Stimulated activated CD4-positive, alpha-beta T cell treated with anti-CD3 and anti-CD28 coated beads, TNF-alpha, amount 100 ng/mL, for 1 hour (primary cell): ENCODE measurements at places on chromosomes 11 and 22.
A peak's percentile ranks its signal among the peaks of the same experiment; 100 is the strongest.

DNA sequence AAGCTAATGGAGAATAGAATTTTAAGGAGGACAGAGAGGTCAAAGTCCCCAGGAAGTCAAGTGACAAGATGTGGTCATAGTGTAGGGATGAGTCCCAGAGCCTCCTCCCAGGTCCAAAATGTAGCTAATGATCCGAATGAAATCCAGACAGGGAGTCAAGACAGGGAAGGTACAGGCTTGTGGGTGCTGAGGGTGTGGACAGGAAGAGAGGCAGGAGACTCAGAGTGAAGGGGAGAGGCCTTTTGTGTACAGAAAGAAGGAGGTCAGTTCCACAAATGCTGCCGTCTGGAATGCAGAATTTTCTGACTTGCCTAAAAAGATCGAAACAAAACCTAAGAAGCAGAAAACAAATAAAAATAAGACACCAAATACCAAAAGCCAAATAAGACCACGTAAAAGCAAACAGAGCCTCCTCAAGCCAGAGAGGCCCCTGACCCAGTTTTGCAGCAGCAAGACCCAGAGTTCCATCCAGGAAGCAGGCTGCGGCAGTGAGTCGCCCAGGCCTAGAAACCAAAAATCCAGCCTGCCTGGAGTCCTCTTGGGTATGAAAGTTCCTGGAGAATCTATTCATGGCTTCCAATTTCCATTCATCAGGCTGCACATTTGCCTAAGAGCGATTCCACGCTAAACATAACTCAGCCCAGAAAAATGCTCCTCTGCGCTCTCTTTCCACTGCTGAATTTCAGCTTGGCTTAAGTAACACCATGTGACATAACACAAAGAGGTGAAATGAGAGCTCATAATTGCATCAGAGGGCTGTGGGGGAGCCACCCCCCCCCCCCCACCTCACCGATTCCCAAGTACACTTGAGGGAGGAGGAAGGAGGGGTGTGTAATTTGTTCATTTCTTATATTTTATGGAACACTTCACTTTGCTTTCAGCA lies 71.2 kb downstream of the KIRREL3 start:
- no peak for DNase-seq

- DNase-seq: no peak
Observed at GRCh38 chr11:91194546-91194945, 971.7 kb upstream of the CHORDC1 start.

DNA sequence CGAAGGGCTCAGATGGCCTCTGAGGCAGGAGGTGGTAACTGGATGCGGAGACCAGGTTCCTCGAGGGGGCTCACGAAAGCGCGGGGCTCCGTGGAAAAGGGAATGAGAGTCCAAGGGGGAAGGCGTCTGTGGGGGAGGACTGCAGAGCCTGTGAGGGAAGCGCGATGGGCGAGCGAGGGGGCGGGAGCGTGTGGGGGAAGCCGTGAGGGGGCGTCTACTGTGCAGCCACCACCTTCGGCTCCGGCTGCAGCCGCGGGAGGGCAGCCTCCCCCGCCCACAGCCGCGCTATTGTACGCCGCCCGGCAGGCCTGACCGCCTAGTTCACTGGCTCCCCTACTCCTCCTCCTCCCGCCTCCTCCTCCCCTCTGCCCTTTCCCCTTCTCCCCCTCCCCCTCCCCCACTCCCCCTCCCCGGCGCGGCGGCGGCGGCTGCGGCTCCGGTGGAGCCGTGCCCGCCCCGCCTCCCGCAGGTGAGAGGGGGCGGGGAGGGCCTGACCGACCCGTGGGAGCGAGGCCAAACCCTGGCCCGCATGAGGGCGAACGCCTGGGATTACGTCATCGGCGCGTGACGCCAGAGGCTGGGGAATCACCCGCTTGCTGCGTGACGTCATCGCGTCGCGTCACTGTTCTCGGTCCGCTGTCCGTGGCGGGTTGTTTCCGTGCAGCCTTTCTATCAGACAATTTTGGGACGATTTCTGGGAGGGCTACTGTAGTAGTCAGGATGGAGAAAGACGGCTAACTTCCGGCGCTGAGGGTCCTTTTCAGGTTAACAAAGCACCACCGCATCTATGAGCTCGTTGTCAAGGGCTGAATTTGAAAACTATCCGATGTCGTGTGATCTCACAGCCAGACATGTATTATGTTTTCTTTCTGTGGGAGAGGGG lies at the start of gene PAK1:
Gene PAK1 (minus strand): TSS at position 294 of the 883 bp plus-strand sequence. CDS start 81,574 bp downstream, outside the sequence.
- peak; percentile 68 for DNase-seq

GRCh38 chr11:30535818-30536217 lies 50.3 kb downstream of the MPPED2 start:
- DNase-seq: no peak

DNA sequence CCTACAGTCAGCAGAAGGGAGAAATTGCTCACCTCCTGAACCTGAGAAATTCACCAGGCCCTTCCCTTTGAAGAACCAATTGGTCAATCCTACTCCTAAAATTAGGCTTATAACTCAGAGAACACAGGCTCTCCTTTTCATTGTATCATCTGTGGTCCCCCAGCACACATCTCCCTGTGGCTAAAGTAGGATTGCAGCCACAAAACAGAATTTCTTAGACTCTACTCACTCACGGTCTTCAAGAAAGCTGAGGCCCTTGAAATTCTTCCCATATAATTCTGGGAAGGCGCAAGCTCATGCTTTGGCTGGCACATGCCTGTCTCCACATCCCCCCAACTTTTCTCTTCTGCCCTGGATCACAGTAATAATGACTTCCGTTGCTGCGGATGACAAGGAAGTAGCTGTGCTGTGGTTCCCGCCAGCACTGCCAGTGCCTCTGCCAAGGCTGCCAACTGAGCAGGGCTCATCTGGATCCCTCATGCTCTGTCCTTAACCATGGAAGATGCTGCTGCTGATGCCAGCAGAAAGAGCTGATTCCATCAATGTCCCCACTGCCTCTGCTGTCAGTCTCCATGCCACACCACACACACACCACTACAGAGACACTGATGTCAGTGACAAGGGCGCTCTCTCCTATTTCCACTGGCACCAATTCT lies 200.6 kb upstream of the POU2AF2 start:
- DNase-seq: no peak

DNA sequence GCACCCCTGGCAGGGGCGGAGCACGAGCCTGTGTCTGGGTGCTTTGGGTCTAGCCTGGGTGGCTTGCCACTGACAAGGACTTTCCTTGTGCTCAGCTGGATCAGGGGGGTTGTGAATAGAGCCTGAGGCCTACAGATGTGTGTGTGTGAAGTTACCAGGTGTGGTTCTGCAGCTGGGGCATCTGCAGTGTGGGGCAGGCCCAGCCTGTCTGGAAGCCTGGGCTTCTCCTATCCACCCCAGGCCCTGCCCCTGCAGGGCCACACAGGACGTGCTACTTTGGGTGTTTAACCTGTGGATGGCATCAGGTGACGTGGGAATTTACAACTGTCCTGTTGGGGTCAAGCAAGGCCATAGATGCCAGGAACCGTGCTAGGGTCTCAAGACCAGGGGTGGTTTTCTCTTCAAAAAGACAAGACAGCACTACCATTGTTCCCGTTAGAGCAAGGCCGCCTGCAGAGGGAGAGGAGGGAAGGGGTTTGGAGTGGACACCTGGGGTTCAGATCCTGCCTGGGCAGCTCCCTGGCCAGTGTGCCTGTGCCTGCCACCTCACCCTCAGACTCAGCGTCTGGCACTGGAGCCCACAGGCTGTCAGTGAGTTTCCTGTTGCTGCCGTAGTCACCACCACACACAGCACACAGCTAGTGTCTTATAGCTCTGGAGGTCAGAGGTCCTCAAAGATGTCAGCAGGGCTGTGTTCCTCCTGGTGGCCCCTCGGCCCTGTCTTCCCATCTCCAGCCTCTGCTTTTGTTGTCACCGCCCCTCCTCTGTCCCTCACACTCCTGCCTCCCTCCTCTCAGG lies 31.6 kb downstream of the CTTN start:
- DNase-seq: no peak

GRCh38 chr22:47231759-47232158 lies 469.3 kb downstream of the TBC1D22A start:
- DNase-seq: no peak

DNA sequence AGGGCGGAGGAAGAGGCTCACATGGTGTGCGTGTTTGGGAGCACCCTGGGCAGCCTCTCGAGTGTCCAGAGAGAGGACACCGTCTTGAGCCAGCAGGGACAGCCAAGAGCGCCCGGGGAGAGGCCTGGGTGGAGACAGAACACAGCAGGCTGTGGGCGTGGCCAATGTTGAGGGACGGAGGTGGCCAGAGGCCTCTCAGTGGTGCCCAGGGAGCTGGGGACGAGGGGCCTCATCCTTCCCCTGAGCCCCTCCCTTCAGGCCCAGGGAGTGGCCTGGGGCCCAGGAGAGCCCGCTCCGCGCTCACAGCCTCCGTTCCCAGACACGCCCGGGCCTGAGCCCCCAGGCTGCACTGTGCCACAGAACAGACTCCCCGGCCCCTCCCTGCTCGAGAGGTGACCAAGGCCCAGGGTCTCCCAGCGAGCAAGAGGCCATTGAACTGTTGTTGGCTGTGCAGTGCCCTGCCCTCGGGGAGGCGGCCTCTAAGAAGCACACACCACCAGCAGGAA lies 48.4 kb downstream of the CDKN1C start:
- DNase-seq: no peak

DNA sequence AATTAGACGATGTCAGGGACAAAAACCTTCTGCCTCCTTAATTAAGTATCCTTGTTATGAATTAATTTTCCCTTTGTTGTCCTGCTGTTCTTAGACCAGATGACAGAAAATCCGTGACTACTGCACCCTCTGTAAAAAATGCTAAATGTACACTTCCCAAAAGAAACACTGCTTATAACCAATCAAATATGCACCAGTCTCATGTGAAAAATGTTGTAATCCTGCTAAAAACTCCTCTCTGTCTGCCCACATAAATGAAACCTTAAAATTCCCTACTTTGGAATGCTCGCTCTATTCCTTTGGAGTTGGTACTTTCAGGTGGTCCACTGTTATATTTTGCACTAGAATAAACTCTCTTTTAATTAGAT lies 366.8 kb upstream of the CCDC179 start:
- DNase-seq: no peak

GRCh38 chr11:129289350-129290040 lies 86.2 kb upstream of the BARX2 start:
- no peak for DNase-seq

- DNase-seq: no peak
Observed at GRCh38 chr11:85826116-85826855, 15.3 kb upstream of the SYTL2 start.

DNA sequence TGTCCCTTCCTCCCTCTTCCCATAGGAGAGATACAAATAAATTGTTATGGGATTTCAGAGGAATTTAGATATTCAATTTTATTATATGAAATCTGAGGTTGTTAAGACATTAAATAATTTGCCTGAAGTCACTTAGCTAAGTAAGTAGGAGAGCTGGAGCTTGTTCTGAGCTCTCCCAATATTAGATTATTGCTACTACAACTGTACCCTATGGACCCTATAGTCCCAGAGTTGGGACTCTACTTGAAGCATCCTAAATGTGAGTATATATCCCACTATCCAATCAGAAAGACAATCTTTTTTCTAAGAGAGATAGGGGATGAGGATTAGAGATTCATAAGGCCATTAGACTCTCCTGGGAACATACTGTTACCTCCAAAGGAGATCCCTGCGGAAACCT lies 1130.0 kb downstream of the DLG2 start:
- no peak for DNase-seq

- DNase-seq: no peak
Observed at GRCh38 chr11:68667511-68668500, 16.5 kb upstream of the GAL start.

GRCh38 chr11:82858133-82858532 lies 42.1 kb downstream of the PRCP start:
- DNase-seq: no peak

DNA sequence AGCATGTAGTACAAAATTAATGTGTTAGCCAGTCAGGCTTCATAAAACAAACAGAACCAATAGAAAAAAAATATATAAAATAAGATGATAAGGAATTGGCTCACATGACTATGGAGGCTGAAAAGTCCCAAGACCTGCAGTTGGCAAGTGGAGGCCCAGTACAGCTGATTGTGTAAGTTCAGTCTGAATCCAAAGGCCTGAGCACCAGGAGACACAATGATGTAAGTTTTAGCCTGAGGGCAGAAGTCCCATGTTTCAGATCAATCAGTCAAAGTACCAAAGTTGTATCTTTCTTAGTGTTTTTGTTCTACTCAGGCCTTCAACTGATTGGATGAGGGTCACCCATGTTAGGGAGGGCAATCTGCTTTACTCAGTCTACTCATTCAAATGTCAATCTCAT lies 14.3 kb upstream of the OR10D3 start:
- no peak for DNase-seq

GRCh38 chr11:67489885-67490726 lies 7.3 kb downstream of the AIP start:
- DNase-seq: no peak

DNA sequence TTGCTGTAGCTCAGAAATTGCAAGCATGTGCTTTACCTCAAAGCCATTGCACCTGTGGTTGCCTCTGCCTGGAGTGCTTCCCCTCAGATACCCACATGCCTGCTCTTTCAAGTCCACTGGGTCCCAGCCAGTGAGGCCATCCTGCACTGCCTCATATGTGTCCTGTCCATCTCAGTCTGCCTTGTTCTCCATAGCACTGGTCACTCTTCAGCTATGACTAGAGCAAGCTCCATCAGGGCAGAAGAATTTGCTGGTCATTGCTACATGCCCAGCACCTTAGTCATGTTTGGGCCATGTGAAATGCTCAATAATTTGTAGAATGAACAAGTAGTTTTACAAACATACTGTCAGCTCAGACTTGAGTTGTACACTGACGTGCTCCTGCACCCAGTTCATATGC lies 64.4 kb upstream of the HORMAD2 start:
- DNase-seq: no peak

GRCh38 chr22:20786536-20786979 lies 12.6 kb downstream of the SERPIND1 start:
- no peak for DNase-seq

DNA sequence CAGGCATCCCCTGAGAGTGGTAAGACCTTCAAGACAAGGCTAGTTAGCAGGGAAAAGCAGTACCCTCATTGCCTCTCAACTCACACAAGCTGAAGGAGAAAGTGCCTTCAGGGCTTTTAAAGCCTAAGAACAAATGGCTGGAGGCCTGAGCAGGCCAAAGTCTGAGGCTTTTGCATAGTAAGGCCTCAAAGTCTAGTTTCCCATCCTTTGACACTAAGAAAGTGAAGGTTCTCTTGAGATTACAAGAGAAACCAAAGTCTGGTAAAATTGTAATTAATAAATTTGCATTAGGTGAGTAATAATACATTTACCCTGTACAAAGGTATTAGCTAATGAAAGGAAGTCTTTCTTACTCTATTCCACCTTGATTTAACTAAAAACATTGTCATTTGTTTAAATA lies 47.0 kb upstream of the CCDC89 start:
- no peak for DNase-seq

DNA sequence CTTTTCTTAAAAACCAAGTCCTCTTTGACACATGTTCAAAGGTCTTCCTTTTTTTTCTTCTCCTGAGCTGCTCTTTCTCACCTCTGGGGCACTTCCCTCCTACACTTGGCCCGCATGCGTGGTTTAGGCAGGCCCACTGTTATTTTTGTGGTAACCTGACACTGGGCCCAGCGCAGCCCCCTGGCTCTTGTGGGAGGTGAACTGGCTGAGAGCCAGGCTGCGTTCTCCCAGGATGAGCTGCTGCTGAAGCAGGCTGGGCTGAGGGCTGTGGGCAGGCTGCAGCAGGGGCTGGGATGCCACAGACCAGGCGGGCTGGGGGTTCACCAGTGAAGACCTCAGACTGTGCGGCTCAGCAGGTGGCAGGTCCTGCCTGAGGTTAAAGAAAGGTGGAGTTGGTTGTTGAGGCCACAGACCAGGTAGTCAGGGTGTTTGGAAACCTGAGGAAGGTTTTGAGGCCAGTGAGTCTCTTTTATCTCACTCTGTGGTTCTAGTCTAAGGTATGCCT lies 72.4 kb downstream of the TEAD1 start:
- DNase-seq: no peak

GRCh38 chr11:6876914-6877313 lies 489 bp downstream of the OR10A4 start:
- no peak for DNase-seq
